ENCODE measurements at places on chromosomes 5 and 9.

GRCh38 chr5:133048993-133049725, 2.7 kb upstream of the HSPA4 start:
- no peak for DNase-seq

DNA sequence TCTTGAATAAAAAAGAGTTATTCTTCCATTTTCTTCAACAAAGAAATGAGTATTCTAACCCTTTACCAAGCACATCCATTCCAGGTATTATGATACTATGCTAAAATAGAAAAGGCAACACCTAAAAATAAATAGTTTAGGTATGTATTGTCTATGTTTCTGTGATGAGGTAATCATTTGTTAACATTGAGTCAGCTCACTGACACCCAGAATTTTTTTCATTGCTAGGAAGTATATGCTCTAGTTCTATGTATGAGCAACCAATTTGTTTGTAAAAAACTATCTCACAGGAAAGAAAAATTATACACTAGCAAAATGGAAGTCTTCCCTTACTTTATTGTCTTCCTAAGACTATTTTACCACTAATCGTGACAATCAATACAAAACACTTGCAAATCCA, 615.6 kb upstream of the GRIN3A start:
- DNase-seq: no peak

DNA sequence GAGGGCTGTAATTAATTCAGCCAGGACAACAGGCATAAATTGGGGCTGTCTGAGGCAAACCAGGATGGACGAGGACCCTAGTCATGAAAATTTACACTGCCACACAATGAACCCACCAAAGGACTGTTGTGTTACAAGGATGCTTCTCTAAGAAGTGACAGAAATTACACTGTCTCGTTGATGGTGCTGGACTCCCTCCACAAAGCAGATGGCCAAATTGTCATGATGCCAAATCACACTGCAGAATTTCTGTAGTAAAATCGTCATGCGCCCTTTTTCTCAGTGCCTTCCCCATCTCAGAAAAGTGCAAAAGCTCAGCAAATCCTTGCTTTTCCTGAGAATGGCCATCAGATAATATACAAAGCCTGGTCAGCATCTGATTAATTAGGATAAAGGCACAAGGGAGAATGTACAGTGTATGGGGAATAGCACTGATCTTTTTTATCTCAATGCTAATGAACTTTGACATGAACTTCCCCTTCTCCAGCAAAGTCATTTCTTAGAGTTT, 545.8 kb downstream of the CSNK1G3 start:
- DNase-seq: no peak

DNA sequence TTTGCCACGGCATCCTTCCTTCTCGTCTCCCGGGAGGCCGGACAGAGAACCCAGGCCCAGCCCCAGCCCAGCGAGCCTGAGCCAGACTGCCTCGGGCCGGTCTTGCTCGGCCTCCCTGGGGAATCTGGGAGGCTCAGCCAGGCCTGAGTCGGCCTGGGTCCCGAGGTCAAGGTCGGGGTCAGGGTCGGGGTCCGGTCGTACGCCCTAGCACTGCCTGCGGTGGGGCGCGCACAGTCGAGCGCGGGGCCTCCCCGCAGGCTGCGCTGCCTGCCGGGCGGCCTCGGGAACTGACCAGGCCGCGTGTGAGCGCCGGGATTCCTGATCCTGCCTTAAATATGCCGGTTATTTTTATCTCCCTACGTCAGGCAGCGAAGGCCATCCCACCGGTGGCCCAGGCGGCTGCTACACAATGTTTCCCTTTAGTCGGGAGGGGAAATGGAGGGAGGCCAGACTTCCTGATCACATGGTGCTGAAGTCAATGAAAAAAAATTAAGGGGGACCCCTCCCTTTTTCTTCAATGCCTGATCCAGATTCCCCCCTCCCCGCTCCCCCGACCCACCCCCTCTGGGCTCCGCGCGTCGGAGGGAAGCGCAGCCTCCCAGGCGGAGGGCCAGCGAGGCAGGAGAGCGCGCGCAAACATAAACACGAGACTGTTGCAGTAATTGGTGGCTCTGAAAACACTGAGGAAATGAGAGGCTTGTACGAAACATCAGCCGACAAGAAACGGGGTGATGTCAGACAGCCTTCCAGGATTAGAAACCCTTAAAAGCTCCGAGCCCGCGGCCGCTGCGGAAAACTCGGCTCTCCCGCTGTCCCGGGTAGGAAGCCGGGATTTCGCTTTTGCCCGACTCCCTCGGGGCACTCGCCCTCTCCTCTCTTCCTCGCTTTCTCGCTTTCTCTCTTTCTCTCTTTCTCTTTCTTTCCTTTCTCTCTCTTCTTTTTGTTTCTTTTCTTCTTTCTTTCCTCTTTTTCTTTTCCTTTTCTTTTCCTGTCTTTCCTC, 148.2 kb upstream of the KLF4 start:
- DNase-seq: peak; percentile 78

GRCh38 chr9:99013550-99013949, 69.8 kb downstream of the COL15A1 start:
- DNase-seq: no peak

DNA sequence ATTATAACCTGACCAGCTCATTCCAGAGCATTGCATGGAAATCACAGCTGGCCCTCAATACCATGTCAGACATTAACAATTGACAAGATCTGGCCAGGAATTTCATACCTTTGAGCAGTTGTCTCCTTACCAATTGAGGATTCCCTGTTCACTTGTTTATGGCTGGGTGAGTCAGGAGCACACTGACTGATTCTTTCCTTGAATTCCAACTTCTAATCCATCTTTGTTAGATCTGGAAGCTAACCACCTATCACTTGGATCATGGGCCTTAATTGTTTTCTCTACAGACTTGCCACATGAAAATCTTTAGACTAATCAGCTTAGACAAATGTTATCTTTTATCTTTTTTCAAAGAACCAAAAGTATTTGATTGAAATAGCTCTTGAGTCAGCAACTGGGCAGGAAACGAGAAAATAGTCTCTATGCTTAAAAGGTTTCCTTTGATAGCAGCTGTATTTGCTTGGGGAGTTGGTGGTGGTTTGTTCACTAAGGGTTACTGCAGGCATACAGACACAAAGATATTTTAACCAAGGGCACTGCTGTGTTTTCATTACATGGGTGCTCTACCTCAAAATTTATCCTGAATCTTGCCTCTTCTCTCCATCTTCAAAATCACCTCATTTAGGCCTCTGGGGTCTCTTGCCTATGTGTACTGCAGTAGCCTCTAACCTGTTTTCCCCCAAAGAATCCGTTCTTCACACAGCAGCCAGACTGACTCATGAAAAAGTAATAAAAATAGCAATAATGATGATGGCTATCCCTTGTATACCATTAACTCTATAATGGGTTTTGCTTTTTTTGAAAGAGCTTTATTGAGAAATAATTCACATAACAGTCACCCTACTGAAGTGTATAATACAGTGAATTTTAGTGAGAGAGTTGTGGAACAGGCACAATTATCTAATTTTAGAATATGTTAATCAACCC, 197.0 kb upstream of the NMUR2 start:
- DNase-seq: no peak

DNA sequence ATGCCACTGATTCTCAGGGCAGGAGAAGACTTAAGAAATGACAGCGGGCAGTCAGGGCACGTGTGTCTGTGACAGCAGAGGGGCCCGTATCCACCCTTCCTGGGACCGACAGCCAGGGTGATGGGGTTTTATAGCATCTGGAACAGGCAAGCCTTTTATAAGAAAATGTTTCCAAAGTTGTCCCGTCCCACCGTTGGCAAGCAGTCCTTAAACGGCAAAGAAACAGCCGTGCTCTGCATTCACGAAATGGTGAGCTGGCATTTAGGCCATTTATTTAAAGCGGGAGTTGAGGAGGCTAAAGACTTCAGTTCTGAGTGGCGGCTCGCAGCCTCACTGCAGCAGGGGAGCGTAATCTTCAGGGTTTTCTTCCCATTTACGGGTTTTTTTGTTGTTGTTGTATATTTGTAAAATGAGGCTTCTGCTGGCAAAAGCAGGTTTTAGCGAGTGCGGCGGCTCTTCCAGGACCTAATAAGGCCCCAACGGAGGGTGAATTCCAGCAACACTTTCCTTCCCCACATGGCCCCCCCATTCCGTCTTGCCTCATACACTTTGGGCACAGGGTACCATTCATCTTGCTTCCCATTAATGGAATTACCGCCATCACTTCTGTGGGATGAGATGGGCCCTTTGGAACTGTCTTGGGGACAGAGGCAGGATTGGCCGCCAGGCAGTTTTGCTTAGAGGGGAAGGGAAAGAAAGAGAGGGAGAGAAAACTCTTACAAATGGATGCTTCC, 15.8 kb downstream of the NEK6 start:
- DNase-seq: no peak

DNA sequence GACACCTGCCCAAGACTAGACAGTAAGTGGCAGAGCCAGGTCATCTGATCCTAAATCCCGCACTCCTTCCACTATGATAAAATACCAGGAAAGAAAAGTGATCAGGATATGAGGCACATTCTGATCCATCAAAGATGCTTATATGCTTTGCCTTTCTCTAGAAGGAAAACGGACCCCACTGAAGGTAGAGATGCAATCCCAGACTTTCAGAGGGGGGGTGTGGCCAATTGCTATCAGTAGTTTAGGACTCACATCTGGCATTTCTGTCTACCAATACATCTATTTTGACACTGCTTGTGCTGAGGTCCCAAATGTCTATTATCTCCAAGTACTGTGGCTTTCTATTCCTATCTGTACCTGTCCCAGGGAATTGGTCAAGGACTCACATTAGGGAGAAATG, 1.7 kb downstream of the TRIM52 start:
- no peak for DNase-seq

DNA sequence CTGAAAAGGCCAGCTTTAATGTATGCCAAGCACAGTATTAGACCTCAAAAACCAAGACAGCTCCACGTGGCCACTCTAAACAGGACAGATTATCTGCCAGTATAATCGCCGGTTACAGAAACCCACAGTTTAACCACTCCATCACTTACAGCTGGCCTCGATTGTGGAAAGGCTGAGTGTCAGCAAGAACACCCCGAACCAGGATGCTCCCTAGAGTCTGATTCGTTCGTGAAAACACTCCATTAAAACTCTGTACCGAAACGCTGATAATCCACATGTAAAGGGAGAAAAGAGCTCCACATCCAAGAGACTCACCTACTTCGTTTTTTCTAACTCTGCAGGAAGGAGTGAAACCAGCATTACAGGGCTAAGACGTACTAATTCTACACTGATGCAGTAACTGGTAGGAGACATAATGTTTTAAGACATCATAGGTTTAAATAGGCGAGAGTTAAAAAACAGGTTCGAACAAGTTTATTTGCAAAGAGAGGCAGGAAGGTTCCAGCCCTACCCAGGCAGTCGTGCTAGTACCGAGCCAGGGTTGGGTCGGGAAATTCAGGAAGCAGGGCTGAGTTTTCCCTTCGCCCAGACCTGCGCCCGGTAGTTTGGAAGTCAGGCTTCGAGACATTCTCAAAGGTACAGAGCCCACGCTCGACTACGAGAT, 949 bp downstream of the SERINC5 start:
- no peak for DNase-seq

DNA sequence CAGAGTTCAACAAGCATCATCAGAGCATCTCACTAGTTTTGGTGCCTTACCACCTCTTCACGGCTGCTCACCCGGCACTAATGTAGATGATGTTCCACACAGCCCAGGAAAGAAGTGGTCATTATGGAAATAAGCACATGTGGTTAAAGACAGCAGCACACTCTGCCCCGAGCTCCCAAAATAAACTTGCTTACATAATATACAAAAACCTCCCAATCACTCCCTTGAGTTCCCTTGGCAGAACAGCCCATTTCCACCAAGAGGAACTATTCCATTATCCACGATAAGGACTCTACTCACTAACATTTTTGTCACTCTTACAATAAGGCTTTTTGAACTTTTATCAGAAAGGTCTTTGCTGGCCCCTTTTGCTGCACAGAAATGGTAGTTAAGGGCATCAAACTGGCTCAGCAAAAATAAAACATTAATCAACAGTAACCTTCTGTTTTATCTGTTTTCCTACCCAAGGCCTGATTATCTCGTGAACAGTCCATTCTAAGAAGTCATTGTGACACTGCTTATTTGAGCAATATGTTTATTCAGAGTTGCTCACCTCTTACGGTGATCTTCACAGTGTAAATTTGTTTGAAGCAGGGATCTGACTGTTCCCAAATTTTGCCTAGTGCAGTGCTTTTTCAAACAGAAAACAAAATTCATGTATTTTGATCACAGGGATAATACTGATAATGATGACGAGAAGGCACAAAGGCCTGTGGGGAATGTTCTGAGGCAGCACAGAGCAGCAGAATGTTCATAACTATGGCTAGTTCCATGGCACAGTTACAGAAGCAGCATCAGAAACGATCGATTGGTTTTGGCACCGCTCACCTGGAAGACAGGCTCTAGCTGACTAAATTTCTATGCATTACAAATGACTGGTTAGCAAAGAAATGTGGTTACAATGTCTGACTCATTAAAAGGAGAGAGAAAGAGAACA, 399.8 kb upstream of the PIK3R1 start:
- no peak for DNase-seq

Data from ELF-1 (cell line).